ENCODE measurements at places on chromosomes 16 and 17. TPM values are rescaled to one million over a fixed set of nuclear protein-coding genes. Genes with fewer than 3 reads are reported as not detected.

DNA sequence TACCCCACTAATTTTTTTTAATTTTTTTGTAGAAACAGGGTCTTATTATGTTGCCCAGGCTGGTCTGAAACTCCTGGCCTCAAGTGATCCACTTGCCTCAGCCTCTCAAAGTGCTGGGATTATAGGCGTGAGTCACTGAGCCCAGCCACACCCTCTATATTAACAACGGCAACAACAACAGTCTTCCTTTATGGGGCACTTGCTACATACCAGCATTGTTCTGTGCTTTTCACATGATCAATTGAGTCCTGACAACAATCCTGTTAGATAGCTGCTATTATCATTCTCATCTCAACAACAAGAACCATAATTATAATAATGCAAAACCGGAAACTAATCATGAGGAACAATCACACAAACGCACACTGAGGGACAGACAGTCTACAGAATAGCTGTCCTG lies 12.6 kb upstream of the ARL5C start:
- no peak for DNase-seq

DNA sequence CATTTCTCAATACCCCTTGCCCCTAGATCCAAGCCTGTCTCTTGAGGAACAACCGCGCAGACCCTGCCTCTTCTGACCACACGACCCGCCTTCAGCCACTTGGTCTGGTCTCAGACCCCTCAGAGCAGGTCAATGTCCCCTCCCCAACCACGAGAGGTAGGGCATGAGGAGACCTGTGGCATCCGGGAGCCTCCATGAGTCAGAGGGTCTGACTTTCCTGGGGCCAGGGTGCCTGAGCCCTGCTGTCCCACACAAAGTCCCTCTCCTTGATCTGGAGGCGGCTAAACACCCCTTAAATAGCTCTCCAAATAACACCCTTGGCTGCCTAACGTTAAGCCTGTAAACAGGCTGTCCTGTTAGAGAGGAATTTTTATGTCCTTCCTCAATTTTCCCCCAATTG lies 5.1 kb downstream of the CARMIL2 start:
- DNase-seq = no peak

- no peak for DNase-seq
Measured at GRCh38 chr16:86322806-86323205, 187.5 kb upstream of the FOXF1 start.

- DNase-seq = no peak
Measured at GRCh38 chr16:2586241-2586640, 48.4 kb downstream of the PDPK1 start.

GRCh38 chr17:48413613-48414405 lies 16.2 kb downstream of the SKAP1 start:
- no peak for DNase-seq

GRCh38 chr16:84526794-84527531 lies 22.5 kb upstream of the MEAK7 start:
- DNase-seq = no peak

GRCh38 chr16:69860233-69861231 lies 90.6 kb upstream of the CLEC18A start:
- no peak for DNase-seq

DNA sequence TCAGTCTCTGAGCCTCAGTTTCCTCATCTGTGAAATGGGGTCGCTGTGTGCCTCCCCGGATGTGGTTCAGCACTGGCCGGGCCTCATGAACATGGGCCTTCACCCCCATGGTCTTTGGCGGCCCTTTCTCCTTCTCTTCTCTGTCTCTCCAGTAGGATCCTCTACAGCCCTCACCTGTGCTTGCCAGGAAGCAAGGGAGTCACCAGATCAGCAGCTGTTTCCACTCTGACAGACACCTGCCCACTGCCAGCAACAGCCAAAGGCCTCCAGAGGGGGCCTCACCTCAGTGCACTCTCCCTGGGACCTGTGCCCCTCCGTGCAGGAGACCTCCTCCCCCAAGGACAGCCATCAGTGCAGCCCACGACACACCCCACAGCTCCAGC lies 89.4 kb downstream of the C16orf78 start:
- DNase-seq = no peak

DNA sequence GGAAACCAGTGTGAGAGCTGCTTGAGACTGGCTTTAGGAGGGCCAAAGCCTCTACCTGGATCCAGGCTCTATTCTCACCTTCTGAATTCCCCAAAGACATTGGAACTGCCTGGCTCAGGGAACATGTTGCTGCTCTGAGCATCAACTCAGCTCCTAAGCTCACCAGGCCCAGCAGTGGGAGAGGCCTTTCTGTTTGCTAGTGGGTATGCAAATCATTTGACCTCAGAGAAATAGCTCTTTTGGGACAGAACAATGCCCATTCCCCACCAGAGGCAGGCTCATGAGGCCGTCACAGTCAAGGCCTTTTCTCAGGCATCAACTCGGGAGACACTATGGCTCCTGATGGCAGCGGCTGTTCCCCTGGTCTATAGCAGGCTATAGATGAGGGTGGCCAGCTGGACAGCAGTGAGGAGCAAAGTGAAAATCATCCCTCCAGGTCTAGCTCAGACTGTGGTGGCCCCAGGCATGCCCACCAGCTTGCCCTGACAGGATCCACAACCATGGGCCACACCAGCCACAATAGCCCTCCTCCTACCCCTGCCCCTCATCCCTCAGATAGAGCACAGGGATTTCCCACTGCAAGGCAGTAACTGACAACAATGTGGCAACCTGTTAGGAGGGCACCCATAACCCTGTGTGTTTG lies 30.4 kb upstream of the GFOD2 start:
- no peak for DNase-seq

GRCh38 chr16:17101646-17102045 lies 369.1 kb downstream of the XYLT1 start:
- DNase-seq = no peak

DNA sequence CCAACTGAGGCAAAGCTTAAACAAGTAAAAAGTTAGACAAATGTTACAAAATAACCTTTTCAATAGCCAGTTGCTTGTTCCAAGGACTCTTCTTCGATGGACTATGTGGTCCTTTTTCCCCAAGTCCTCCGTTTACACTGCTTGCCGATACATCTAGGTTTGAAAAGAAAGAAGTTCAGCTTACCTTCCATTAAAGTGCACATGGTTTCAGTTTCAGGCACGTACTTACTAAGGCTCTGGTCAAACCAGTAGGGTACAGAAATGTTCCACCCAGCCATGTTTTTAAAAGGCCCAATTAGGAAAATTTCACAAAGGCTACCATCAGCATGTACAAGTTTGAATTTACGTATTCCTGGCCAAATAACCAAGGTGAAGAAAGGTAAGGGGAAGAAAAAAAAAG lies 2.1 kb downstream of the SRSF2 start:
- peak; percentile 67 for DNase-seq

- DNase-seq = no peak
Measured at GRCh38 chr17:2502871-2503580, 8.7 kb downstream of the METTL16 start.

DNA sequence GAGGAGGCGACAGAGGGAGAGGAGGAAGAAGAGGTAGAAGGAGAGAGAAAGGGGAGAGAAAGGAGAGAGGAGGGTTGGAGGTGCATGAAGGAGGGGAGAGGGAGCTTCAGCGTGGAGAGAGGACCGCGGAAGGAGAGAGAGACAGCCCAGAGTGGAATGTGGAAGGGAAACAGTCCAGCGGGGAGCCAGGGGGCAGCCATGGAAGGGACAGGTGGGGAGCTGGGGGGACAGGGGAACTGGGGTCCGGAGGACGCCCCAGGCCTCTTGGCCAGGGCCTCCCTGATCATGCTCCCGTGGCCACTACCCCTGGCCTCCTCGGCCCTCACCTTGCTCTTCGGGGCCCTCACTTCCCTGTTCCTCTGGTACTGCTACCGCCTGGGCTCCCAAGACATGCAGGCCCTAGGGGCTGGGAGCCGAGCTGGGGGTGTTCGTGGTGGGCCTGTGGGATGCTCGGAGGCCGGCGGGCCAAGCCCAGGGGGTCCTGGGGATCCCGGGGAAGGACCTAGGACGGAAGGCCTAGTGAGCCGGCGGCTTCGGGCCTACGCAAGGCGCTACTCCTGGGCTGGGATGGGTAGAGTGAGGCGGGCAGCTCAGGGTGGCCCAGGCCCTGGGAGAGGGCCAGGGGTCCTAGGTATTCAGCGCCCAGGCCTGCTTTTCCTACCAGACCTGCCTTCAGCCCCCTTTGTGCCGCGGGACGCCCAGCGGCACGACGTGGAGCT lies 759 bp downstream of the ASPHD1 start:
- DNase-seq = no peak

- no peak for DNase-seq
Measured at GRCh38 chr16:67714522-67714921, 4.6 kb downstream of the GFOD2 start.

DNA sequence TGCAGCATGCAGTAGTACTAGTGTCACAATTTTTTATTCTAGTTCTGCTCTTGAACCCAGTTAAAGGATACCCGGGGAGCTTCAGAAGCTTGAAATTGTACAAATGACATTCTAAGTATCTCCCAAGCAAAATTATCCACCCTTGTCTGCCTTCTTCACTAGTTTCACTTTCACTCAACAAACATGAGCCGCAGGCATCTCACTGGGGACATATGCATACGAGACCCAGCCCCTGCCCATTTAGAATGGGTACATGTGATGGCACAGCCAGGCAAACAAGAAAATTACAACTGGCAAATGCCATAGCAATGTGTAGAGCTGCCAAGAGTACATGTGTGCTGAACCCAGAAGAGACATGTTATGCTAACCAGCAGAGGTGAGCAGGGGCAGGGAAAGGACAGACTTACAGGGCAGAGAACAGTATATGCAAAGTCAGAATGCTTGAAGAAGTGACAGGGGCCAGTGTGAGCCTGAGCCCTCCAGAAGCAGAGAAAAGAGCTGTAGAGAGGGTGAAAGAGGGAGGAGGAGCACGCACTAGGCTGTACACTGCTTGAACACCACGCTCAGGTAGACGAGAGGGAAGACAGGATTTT lies 8.3 kb downstream of the GINS2 start:
- no peak for DNase-seq

DNA sequence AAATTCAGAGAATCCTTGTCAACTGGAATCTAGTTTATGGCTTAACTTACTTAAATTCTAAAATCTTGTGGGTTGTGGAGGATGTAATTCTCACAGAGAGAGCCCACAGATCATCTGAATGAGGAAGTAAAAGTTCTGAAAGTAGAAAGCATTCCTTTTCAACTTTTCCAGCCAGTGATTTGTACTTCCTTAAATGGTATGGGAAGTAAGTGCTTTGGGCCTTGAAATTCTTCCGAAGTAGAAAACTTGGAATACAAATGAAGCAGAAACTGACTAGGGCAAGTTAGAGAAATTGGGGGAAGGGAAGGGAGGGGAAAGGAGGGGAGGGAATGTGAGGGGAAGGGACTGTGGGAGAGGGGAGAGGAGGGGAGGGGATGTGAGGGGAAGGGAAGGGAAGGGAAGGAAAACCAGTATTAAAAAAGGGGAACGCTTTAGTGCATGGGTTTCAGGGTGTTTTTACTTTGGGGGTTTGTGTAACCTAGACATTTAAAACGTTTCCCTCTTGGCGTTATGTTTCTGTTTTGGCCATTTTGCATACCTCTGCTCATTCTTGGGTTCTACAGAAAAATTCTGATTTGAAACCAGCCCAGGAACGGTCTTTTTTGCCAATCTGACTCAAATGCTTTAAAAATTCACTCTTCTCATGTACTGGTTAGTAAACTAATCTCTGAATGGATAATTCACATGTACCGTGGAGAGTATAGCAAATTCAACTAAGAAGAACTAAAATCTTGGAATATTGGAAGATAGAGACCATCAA lies 15.5 kb upstream of the SNTB2 start:
- DNase-seq = no peak

DNA sequence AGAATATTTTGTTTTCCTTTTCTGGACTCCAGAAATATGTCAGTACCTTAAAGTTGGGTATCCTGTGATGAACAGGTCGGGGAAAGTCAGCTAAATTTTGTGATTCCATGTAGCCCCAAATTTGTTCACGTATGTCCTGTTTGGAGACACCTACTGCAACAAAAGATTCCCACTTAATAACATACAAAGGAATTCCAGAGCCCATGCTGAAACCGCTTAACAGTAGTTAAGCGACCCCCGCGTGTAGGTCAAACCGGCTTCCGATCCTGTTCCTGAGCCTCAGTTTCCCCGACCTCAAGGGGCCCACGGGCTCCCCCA lies 477 bp downstream of the MTHFSD start:
- no peak for DNase-seq

DNA sequence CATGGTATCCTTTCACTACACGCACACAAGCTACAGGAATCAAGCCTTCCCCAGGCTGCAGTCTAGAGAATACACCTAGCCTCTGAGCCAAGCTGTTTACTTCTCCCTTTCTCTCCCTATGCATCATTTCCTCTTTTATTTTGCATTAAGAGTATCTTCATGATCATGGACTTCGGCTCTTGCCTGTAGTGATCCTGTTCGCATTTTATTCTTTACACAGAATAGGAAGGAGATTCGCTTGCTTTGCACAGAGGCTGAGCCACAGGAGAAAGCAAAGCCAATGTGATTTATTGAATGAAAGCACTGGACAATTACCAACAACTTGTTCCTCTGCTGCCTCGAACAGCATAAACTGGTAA lies 172.7 kb downstream of the ANKFN1 start:
- DNase-seq = no peak

- no peak for DNase-seq
Measured at GRCh38 chr17:33804401-33804800, 450.7 kb upstream of the CCL2 start.

- peak; percentile 74 for DNase-seq
Measured at GRCh38 chr17:19346351-19347255, 15.9 kb downstream of the B9D1 start.

GRCh38 chr16:53334581-53334980 lies 99.7 kb upstream of the RBL2 start:
- no peak for DNase-seq

DNA sequence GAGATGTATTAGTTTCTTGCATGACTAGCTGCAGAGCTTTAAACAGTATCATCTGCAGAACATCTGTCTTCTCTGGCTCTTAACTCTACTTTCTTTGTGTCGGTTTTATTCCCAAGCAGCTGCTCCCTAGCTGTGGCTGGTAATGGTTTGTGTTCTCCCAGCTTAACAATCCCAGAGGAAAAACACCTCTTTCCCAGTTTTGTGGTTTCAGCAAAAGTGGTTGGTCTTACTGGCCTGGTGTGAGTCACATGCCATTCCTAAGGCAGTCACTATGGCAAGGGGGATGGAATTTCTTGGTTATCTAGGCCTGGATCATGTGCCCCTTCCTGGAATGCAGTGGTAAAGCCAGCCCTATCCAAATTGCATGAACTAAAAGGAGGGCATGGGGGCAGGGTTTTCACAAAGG lies 27.5 kb downstream of the OMG start:
- DNase-seq = peak; percentile 59

GRCh38 chr17:76138234-76138895 lies 2.7 kb downstream of the FOXJ1 start:
- DNase-seq = peak; percentile 59

The SRCAP gene
- polyA plus RNA-seq = 36.8 TPM

The AGRP gene
- polyA plus RNA-seq = 0.13 TPM

The LGALS9B gene
- polyA plus RNA-seq = 0.54 TPM

The ZG16B gene
- polyA plus RNA-seq = 4.3 TPM

The C16orf78 gene
- polyA plus RNA-seq = not detected

The SBK1 gene
- polyA plus RNA-seq = 3.2 TPM

The LIMD2 gene
- polyA plus RNA-seq = 19.4 TPM

The RNU2-1 gene
- not detected for polyA plus RNA-seq

The KRTAP4-1 gene
- polyA plus RNA-seq = not detected

The COG4 gene
- polyA plus RNA-seq = 59.6 TPM

The FKBP10 gene
- polyA plus RNA-seq = 43.2 TPM

The NTN1 gene
- 11.3 TPM for polyA plus RNA-seq

The SLC52A1 gene
- polyA plus RNA-seq = 3.2 TPM

The SLC5A2 gene
- polyA plus RNA-seq = 7.3 TPM

The FMNL1 gene
- 8.5 TPM for polyA plus RNA-seq

The IQCK gene
- polyA plus RNA-seq = 14.0 TPM

The SSTR5 gene
- 1.2 TPM for polyA plus RNA-seq

The FBXW10 gene
- 1.1 TPM for polyA plus RNA-seq

The VAT1L gene
- polyA plus RNA-seq = 14.8 TPM

The EVI2A gene
- 3.8 TPM for polyA plus RNA-seq

The TM4SF5 gene
- 44.0 TPM for polyA plus RNA-seq

The EME1 gene
- 3.5 TPM for polyA plus RNA-seq
